ENCODE measurements at places on chromosomes 3 and 15.

DNA sequence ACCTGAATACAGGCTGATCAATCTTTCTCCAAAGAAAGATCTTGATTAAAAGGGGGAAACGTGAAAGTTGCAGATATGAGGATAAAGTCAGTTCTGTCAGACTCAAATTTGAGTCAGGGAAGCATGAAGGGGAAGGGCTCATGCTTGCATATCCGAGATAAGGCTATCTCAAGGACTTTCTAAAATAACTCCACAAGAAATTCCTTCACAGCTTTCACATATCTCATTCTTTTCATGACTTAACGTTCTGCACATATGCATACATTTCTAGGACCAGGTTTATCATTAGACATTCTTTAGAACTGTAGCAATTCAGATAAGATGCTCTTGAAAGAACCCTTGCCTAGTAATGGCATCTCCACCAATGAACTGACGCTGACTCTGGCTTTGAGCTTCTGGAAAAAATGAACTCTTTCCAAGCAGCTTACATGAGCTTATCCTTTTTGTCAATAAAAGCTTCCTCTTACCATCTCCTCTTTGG lies 15.9 kb downstream of the SH3GL3 start:
- no peak for DNase-seq

GRCh38 chr3:64186667-64187064 lies 38.6 kb downstream of the PRICKLE2 start:
- no peak for DNase-seq

DNA sequence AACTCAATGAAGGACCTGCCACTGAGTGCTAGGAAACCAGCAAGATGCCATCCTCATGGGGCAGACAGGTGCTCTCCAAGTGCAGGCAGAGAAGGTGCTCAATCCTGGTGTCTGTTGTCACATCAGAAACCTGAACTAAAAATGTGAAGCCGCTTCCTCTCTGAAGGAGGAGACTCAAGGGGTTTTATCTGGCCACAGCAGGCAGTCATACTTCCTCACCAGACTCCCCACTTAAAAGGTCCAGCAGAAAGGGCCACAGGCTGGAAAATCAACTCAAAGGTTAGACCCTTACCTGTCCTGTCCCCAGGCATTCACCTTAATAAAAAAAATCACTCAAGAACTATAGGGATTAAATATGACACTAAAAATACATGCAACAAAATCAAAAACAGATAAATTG lies 4.8 kb downstream of the CCDC12 start:
- DNase-seq, result no peak

DNA sequence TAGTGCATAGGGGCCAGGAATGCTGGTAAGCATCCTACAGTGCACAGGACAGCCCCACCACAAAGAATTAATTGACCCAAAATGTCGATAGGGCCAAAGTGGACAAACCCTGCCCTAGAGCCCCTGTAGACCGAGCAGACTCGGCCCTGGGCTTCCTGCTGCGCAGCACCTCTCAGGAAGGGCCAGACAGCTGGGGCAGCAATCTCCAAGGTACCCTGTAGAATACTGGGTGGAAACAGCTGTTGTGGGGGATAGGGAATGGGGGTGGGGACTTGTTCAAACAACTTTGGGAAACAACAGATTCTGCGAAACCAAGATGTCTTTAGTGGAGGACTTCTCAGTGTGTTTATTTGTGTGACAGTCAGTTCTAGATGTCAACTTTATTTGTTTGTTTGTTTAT lies 67.1 kb downstream of the MRPL46 start:
- no peak for DNase-seq

GRCh38 chr3:27171113-27171512 lies 198.1 kb downstream of the NEK10 start:
- DNase-seq, result no peak

DNA sequence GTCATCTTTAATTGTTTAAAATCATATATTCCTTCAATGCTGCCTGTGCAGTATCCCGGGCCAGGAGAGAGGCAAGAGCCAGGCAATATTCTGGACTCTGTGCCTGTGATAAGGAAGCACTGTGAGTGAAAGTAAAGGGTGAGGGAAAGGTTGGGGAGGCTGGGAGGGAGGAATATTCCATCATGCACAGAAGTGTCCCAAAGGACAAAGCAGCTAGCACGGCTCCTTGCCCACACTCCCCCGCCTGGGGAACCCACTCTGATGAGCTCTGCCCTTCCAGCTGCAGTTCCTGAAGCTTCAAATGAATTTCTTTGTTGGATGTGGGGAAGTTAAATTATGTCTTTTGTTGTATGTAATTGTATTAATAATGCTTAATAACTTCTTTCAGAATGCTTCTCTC lies 1.5 kb upstream of the PRICKLE2 start:
- DNase-seq, result no peak

DNA sequence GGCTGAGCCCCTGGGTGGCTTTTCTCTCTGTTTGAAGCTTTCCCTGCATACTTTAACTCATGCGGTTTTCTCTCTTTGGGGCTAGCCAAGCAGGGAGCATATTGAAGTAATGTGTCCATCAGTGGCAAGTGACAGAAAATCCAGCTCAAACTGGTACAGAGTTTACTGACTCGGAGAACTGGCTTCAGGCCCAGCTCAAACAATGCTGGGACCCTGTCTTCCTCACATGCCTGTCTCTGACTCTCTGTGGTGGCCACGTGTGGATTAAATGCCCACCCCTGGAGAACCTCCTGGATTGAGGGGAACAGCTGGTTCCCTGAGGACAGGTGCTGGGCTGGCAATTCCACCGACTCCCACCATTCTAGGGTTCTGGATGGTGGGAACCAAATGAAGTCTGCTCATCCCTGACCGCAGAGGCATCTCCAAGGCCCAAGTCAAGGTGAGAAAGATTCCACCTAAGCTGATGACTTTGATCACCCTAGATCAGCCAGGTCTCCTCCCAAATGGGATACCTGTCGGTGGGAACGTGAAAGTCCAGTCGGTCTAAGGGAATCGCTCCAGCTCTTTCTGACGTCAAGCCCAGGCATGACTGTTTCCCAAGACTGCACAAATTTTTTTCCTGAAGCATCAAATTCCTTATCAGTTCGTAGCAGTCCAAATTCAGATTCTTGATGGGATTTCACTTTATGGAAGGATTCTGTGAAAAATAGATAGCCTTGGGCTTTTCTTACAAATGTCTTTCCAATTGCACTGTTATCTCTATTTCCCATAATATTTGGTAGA lies 16.3 kb upstream of the HDAC11 start:
- no peak for DNase-seq

DNA sequence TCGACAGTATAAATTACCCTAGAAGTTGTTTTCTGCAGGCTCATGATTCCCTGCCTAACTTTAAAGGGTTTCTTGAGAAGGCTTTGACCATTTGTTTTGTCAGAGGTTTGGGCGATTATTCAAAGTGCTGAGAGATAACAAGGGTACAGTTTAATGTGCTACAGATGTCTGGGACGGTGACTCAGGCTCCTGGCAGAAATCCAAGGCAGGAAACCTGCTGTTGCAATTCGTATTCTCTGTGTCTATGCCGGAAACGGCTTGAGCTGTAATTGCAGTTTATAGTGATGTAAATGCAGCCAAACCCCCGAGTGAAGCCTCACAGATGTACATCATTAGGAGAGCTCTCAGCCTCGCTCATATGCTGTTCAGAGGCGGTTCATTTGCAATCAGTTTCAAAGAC lies 65.6 kb downstream of the SYNPR start:
- DNase-seq, result no peak

- DNase-seq, result peak; percentile 70
These were observed 118.7 kb upstream of the SMAD3 start for GRCh38 chr15:66946578-66947164.

GRCh38 chr3:146839727-146840375 lies 234.7 kb upstream of the PLSCR5 start:
- no peak for DNase-seq

- DNase-seq, result no peak
These were observed 8.8 kb downstream of the BCL6 start for GRCh38 chr3:187736418-187736871.

GRCh38 chr3:112847692-112848091 lies 1.0 kb upstream of the CD200R1L start:
- no peak for DNase-seq

DNA sequence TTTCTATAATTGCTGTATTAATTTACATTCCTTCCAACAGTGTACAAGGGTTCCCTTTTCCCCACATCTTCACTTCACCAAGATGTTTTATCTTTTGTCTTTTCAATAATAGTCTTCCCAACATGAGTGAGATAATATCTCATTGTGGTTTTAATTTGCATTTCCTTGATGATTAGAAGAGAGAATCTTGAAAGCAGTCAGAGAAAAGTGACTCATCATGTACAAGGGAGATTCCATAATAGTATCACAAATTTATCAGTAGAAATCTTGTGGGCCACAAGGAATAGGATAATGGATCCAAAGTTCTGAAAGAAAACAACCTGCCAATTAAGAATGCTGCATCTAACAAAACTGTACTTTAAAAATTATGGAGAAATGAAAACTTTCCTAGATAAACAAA lies 189.3 kb downstream of the NECTIN3 start:
- DNase-seq, result no peak

- DNase-seq, result no peak
These were observed 67.8 kb downstream of the LINGO1 start for GRCh38 chr15:77564938-77565337.

DNA sequence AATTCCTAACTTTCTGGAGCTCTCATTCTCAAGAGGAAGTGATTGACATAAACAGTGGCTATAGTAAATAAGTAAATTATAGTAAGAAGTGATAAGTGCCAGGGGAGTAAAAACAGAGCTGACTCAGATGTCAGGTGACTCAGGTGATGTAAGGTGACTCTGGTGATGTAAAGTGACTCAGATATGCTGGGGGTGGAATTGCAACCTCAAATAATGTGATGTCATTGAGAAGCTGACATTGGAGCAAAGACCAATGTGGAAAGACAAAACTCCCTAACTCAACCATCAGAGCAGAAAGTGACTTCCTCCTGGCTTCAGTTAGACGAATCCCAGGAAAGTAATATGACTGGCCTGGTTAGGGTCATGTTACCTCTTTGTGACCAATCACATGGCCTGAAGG lies 144.2 kb upstream of the SNTN start:
- no peak for DNase-seq

DNA sequence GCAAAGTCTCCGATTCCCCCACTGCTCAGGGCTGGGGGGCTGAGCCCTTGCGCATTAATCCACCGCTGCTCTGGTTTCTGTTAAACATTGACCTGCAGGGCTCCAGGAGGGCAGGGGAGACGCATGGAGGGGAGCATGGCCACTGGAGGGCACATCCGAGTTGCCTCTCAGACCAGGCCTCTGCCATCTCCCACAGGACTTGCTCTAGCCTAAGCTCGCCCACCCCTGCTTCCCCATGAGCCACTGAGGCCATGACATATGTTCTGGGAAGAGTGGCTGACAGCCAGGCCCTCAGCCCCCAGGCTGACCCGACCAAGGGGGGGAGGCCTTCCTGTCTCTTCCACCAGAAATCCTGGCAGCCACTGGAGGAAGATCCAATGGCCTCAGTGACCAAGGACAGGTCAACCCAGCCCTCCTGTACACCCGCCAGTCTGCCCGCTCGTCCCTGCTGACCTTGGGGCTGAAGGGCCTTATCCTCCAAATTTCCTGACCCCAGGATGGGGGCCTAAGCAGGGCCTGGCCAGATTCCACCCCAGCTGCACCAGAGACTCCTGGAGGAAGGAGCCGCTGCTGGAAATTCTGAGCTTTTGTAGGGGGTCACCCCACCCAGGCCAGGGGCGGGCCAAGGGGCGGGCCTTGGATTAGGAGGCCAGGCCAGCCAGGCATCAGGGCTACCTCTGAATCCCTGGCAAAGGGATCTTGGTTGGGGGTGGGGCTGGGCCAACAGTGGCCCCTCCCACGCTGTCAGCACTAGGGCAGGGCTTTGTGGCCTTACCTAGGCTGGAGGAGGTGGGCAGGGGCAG lies at the start of gene HYAL1:
Gene HYAL1, minus strand, starts transcription at position 562 of the 803 bp plus-strand sequence. CDS start 618 bp downstream, outside the sequence.
- DNase-seq, result no peak

DNA sequence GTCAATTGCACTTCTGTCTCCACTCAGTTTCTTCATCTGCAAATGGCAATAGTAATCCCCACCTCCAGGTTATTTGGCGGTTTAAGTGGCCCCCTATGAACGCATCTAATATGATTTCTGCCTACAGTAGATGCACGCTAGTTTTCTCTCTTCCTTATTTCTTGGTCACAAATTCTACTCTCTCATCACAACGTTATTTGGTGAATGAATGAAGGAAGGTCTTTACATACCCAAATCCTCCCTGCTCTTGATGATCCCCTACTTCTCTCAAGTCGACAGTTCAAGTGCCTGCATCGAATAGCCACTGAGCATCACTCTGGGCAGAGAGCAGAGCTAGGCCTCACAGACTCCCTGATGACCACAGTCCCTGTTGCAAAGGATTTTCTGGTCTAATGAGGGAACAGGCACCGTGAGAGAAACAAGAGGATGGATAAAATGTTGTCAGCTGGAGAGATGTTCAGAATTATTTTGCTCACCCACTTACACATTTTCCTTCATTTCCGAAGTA lies 181.2 kb upstream of the SMAD3 start:
- DNase-seq, result no peak

GRCh38 chr15:58026552-58026951 lies 39.0 kb downstream of the ALDH1A2 start:
- DNase-seq, result no peak

DNA sequence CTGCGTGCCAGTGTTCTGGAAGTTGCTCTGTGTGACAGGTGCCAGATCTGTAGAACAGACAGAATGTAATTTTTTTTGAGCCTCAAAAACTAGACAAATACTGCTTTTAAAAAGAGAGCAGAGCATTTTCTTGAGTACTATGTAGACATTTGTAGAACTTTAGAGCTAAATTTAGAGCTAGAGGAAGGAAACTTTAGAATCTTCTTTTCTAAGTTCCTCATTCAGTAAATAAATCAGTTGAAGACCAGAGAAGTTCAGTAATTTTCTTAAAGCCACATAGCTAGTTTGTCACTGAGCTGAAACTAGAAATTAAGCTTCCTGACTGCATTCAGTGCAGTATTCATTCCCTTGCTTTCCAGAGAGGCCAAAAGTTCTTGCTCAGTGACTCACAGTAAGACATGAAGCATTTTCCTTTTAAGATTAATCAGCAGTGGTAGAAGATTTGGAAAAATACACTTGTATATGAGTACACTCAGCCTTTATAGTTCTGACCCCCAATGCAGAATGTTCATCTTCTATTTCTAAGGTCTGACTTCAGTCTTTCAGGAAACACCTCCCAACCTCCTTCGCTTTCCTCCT lies 83.6 kb upstream of the TSEN2 start:
- DNase-seq, result no peak
